Fibroblast of villous mesenchyme (primary cell): ENCODE measurements at places on chromosomes 6 and 20. TPM values are rescaled to one million over a fixed set of nuclear protein-coding genes. Genes with fewer than 3 reads are reported as not detected.

GRCh38 chr6:15362274-15363160, 116.6 kb downstream of the JARID2 start:
- DNase-seq: no peak

GRCh38 chr20:63864545-63864977, 509 bp upstream of the TPD52L2 start:
- DNase-seq: no peak

DNA sequence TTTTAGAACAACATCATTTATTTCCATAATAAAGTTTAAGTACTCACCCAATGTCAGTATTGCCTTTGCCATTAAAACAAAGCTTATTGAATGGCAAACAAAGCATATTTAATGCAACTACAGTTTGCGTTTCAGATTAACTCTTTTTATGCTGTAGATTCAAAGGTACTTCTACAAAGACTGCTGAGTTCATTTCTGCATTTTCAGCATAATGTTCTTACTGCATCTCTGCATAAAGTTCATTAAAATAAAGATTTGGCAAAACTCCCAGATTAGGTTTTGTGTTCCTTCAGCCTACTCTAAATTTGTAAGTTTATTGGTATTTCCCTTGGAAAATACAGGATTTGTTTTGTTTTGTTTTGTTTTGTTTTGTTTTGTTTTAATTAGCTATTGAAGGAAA, 359.4 kb downstream of the ADGRB3 start:
- DNase-seq: peak; percentile 30

DNA sequence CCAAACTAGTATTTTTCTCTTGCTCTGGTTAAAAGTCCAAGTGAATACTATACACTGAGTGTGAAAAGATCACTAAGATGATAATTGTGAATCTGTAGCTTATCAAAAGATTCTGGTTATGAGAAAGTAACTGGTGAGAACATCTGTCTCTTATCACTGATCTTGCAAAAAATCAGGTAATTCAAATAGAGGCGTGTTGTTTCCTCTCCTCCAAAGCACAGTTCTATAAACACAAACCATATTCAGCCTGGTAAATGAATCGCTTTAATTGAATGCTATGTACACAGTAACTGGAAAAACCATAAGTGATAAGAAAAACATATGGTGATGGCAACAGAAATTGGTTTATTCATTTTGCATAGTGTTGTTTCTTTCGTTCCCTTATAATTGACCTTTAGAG, 161.0 kb downstream of the RALGAPA2 start:
- DNase-seq: no peak

GRCh38 chr6:111238464-111239119, 151.3 kb downstream of the SLC16A10 start:
- DNase-seq: peak; percentile 30

DNA sequence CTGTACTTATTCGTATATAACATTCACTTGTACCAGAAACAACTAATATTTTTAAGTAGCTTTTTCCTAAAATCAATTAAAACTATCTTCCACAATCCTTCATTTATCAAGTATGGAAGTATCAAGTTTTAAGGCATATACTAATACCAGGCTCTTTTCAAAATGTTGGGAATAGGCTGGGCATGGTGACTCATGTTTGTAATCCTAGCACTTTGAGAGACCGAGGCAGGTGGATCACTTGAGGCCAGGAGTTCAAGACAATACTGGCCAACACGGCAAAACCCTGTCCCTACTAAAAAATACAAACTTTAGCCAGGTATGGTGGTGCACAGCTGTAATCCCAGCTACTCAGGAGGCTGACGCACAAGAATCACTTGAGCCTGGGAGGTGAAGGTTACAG, 25.7 kb upstream of the PLN start:
- DNase-seq: no peak

- no peak for DNase-seq
Observed at GRCh38 chr6:1802491-1803395, 193.0 kb downstream of the FOXC1 start.

DNA sequence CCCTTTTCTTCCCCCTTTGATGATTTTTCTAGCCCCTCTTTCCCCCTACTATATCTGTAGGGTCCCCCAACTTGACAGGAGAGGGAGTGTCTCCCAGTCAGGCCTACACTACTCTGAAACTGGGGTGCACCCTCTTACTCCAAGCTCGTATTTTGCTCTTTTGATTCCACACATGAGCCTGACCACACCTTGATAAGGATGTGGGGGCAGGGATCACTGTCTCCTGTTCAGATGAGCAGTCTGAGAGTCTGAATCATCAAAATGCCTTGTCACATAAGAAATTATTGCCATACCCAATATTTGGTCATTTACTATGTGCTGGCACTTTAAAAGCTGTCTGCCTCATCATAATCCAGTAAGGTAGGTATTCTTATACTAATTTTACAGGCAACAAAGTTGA, 15.9 kb downstream of the PNPLA1 start:
- no peak for DNase-seq

- peak; percentile 52 for DNase-seq
Observed at GRCh38 chr20:4457566-4458543, 263.9 kb upstream of the PRND start.

GRCh38 chr6:108767418-108768165, 80.6 kb upstream of the ARMC2 start:
- no peak for DNase-seq

- DNase-seq: peak; percentile 23
Observed at GRCh38 chr6:118372413-118372812, 175.7 kb upstream of the PLN start.

- no peak for DNase-seq
Observed at GRCh38 chr6:145968051-145968450, 3.9 kb upstream of the SHPRH start.

- DNase-seq: peak; percentile 64
Observed at GRCh38 chr6:106858653-106859092, 115.9 kb downstream of the CD24 start.

RHAG gene
- total RNA-seq: not detected in 2 replicates

PPP1R14C gene
- total RNA-seq: not detected in 2 replicates

TRDN gene
- not detected in 2 replicates for total RNA-seq

RPS6KA2 gene
- 15.5 and 20.0 TPM in 2 replicates for total RNA-seq

PDE10A gene
- total RNA-seq: 5.6 and 9.0 TPM in 2 replicates

FAM217A gene
- not detected in 2 replicates for total RNA-seq

PSORS1C1 gene
- 0.97 and 3.0 TPM in 2 replicates for total RNA-seq
